ENCODE measurements at places on chromosomes 12 and 14. TPM values are rescaled to one million over a fixed set of nuclear protein-coding genes. Genes with fewer than 3 reads are reported as not detected.

DUSP6 gene
- polyA plus RNA-seq: 12.8 TPM

REM2 gene
- polyA plus RNA-seq: 1.5 TPM

LIN52 gene
- polyA plus RNA-seq: 14.1 TPM

DEGS2 gene
- polyA plus RNA-seq: 0.09 TPM

RIC8B gene
- polyA plus RNA-seq: 5.3 TPM

FGF23 gene
- polyA plus RNA-seq: not detected

ALKBH2 gene
- 16.0 TPM for polyA plus RNA-seq

ANG gene
- 0.95 TPM for polyA plus RNA-seq

ARHGEF25 gene
- polyA plus RNA-seq: not detected

ACSS3 gene
- polyA plus RNA-seq: not detected

SLC2A14 gene
- 1.6 TPM for polyA plus RNA-seq

GLT1D1 gene
- 0.08 TPM for polyA plus RNA-seq

E2F7 gene
- 0.13 TPM for polyA plus RNA-seq

POTEM gene
- polyA plus RNA-seq: not detected

OR4M1 gene
- not detected for polyA plus RNA-seq

TMPRSS12 gene
- not detected for polyA plus RNA-seq

CD163 gene
- not detected for polyA plus RNA-seq

FOXN3 gene
- 111 TPM for polyA plus RNA-seq

AQP2 gene
- polyA plus RNA-seq: not detected

TAS2R20 gene
- polyA plus RNA-seq: 0.12 TPM

DEPDC4 gene
- polyA plus RNA-seq: not detected

ATG2B gene
- polyA plus RNA-seq: 2.3 TPM

CISTR gene
- polyA plus RNA-seq: not detected

INHBC gene
- 0.21 TPM for polyA plus RNA-seq

CARMIL3 gene
- not detected for polyA plus RNA-seq

DPY19L2 gene
- 1.2 TPM for polyA plus RNA-seq

ACACB gene
- 3.2 TPM for polyA plus RNA-seq

RDH12 gene
- polyA plus RNA-seq: not detected

EIF4B gene
- polyA plus RNA-seq: 71.3 TPM

DAO gene
- not detected for polyA plus RNA-seq

LBHD2 gene
- not detected for polyA plus RNA-seq

CLMN gene
- polyA plus RNA-seq: not detected

ENO2 gene
- 23.2 TPM for polyA plus RNA-seq

ANO4 gene
- polyA plus RNA-seq: not detected

MSI1 gene
- not detected for polyA plus RNA-seq

All from CD4-positive, CD25-positive, alpha-beta regulatory T cell (primary cell).